ENCODE measurements at places on chromosomes 16 and 17.

DNA sequence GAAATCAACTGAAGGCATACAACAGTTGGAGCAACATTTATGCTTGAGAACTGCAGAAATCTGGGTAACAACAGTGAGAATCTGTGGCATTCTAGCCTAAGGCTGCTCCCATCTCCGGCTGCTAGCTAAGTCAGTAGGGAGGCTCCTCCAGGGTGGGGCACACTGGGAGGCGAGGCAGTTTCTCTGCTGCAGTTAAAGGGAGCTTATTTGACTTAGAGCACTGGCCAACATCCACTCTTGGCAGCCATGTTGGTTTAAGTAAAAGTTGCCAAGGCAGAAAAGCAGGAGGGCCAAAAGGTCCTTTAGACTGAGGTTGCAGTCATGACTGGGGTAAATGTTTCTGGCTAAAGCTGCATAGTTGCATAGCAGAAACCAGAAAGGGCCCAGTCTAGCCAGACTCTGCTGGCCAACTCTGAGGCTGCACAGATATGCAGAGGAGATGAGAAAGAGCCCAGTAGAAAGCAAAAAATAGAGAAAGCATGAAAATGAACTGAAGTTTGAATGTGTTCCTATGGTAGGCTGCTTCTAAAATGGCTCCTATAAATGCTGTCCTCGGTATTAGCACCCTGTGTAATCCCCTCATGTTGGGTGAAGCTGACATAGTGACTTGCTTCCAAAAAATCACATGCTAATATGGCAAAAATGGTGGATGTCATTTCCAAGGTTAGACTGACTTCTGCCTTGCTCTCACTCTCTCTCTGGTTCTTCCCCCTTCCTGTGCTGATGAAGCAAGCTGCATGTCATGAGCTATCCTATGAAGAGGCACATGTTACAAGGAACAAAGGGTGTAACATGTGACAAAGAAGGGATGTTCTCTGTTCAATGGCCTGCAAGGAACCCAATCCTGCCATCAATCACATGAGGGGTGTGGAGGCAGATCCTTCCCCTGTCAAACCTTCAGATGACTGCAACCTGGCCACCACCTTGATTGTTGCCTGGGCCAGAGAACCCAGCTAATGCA lies 3.7 kb upstream of the C16orf78 start:
- DNase-seq: no peak

DNA sequence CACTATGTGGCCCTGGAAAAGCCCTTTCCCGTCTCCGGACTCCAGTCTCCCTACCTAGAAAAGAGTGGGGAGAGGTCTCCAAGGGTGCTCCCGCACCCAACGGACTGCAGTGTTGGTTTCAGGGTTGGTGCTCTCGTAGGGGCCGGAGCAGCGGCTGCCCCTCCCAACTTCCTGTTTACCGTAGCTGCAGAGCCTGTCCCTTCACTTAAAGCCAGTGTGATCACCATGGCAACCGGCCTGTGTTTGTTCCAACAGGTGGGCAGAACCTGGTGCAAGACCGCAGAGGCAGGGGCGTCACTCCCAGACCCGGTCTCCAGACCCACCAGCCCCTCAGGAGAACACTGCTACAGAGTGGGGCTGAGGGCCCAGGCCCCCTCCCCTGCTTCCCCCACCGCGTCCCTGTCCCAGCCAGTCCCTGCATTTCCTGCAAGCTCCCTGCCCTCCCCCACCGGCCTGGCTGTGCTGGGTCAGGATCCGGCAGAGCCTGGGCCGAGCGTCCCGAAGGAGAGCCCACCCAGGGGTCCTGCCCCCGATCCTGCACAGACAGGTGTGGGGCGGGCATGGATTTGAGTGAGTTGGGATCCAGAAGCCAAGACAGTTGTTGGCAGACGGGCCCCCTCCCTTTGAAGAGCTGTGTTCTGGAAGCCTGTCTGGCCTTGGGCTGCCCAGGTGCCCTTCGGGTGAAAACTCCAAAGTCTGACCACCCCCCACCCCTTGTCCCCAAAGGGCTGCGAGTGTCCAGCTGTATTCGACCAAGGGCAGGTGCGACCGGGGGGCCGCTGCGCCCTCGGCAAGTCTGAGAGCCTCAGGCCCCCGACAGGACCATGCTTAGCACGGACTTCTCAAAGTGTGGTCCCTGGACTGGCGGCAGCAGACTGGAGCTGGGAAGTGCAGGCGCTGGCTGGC lies 1.5 kb upstream of the BAIAP3 start:
- DNase-seq: peak; percentile 95

DNA sequence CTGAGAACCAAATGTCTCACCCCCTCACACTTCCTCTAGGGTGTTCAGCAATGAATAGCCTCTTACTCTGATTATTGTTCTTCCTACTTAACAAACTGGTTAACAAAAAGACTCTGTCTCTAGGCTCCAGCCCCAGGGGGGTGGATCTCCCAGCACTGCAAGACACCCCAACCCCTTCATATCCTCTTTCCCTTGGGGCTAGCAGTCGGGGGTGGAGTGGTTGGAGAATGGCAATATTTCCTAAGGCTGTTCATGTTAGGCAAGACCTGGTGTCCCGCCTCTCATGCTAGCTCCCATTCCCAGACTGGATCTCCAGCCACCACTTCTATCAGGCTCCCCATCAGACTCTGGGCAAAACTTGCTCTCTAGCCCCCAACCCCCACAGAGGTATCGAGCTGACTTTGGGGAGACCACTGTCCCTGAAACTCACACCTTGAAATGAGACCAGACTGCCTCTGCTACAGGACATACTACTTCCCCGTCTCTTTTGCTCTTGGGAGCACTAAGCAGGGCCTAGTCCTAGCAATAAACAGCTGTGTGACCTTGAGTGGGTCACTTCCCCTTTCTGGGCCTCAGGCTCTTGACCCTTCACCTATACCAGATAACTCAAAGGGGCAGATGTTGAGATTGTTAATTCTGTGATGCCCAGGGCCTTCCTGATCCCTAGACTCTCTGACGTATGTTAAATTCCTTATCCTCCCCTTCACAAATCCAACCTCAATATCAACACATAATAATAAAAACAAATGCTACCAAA lies 2.4 kb downstream of the SLC25A35 start:
- no peak for DNase-seq

DNA sequence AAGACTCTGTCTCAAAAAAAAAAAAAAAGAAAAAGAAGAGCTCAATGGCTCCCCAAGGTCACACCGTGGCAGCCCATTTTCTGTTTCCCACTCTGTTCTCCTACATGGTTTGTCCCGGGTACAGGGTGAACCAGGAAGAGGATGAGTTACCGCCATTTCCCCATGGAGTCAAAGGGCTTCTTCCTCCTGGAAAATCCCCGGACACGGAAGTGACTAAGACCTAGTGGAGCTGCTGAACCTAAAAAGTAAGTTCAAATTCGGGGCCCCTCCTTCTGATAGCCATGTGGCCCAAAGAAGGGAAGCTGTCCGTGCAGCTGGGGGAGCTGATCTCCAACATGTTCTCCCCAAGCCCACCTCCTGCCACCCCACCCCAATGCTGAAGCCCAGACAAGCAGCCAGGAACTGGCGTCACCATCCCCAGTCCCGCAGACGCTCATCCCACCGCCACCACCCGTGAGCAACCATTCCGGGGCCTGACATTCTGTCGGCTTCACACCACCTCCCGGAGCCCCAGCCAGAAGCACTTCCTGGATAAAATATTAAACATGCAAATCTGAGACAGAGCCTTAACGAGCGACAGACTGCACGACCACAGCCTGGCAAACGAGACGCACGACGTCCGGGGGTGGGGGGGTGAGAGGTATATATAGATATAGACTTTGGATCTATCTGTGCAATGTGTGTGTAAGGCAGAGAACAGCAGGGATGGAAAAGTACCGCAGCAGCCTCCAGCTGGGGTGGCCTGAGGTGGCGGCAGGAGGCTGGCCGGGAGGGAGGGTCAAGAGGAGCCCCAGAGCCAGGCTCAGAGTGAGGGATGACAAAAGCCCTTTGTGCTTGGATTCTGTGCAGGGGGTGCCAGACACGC lies 17.6 kb downstream of the EPOP start:
- DNase-seq: no peak

- no peak for DNase-seq
These were observed 568.8 kb upstream of the ZFHX3 start for GRCh38 chr16:73616770-73617169.

GRCh38 chr16:2513405-2514332 lies at the start of gene ATP6V0C:
TSS of gene ATP6V0C (plus strand) at chr16:2513952. CDS start at chr16:2514104, 152 bp downstream.
- peak; percentile 96 for DNase-seq

GRCh38 chr16:74778646-74779045 lies 4.0 kb upstream of the FA2H start:
- DNase-seq: peak; percentile 12

GRCh38 chr17:78140169-78141051 lies 5.8 kb upstream of the C17orf99 start:
- DNase-seq: peak; percentile 99

GRCh38 chr17:45172541-45173286 lies 11.0 kb downstream of the HEXIM2 start:
- DNase-seq: peak; percentile 9

DNA sequence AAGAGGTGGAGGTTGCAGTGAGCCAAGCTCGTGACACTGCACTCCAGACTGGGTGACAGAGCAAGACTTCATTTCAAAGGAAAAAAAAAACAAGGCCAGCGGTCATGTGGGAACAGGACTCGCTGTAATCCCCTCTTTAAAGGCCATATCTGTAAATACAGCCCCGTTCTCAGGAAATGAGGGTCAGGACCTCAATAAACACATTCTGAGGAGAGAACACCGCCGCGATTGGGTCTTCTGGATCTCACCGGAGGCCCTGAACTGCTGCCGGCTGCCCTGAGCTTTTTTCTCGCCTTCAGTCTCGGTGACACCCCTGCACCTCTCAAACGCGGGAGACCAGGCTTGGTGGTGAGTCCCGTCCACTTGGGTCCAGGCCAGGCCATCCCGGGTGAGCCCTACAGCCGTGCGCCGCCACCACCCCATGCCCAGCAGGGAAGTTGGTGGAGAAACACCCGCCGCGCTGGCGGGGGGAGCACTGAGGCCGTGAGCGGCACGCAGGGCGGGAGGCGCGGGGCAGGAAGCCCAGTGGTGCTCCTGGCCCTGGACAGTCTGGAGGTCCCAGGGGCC lies 28.4 kb downstream of the SLC25A10 start:
- peak; percentile 16 for DNase-seq

DNA sequence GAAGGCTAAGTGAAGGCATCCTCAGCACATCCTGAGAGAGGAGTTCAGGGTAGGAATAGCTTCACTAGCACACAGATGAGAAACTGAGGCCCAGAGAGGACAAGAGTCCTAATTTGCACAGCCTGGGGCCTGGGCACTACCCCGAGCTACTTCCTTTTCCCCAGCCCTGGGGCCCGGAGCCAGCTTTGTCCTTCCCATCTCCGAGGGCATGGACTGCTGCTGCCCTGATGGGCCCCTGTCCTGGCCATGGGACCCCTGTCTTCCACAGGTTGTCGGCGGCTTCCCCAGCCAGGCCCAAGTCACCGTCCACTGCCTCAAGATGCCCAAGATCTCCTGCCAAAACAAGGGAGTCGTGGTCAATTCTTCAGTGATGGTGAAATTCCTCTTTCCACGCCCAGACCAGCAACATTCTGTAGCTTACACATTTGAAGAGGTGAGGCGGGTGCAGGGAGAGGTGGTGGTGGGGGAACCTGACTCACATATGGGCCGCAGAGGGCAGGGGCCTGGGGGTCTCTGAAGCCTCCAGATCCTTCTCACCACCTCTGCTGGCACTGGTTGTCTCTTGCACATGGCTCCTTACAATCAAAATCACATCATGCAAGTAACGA lies 11.4 kb upstream of the NLRC5 start:
- no peak for DNase-seq

GRCh38 chr17:7840441-7840840 lies 6.4 kb downstream of the KDM6B start:
- no peak for DNase-seq

All from NCI-H146 (cell line).